GM13976 (cell line): ENCODE measurements at places on chromosomes 4 and X.

DNA sequence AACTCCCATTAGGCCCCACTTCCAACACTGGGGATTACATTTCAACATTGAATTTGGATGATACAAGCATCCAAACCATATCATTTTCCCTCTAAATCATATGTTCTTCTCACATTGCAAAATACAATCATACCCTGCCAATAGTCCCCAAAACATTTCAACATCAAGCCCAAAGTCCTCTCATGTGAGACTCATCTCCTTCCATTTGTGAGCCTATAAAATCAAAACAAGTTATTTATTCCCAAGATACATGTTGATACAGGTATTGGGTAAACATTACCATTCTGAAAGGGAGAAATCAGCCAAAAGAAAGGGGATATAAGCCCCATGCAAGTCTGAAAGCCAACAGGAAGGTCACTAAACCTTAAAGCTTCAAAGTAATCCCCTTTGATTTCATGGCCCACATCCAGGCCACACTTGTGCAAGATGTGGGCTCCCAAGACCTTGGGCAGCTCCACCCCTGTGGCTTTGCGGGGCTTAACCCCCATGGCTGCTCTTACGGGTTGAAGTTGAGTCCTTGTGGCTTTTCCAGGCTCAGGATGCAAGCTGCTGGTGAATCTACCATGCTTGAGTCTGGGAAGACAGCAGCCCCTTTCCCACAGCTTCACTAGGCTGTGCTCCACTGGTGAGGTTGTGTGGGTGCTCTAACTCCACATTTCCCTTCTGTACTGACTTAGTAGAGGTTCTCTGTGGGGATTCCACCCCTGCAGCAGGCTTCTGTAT is 40.6 kb upstream of the SERTM2 start:
- no peak for DNase-seq

DNA sequence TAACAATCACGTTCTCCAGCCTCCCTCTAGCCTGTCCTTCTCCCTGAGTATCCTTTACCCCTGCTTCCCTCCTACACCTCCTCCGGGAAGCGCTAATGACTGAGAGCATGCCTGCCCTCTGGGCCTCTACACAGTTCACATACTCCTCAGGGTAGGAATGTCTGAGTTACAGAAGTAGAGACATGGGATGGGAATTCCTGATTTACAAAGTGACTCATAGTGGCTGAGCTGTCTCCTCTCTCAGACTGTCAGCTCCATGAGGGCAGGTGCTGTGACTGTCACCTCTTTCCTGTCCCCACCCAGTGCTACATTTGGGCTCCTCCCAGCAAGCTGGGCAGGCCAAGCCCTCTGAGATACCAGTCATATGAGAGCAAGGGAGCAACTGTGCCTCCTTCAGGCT is 2.6 kb downstream of the LAS1L start:
- DNase-seq = no peak

GRCh38 chr4:79996851-79997250 is 76.2 kb downstream of the ANTXR2 start:
- DNase-seq = no peak

GRCh38 chrX:84046403-84046984 is 141.5 kb downstream of the RPS6KA6 start:
- DNase-seq = peak; percentile 23

- no peak for DNase-seq
These were observed 54.7 kb upstream of the ZXDA start for GRCh38 chrX:57964975-57965374.

GRCh38 chrX:11481035-11481434 is 184.7 kb downstream of the ARHGAP6 start:
- DNase-seq = no peak

GRCh38 chrX:22634083-22634482 is 361.4 kb downstream of the CBLL2 start:
- DNase-seq = no peak

DNA sequence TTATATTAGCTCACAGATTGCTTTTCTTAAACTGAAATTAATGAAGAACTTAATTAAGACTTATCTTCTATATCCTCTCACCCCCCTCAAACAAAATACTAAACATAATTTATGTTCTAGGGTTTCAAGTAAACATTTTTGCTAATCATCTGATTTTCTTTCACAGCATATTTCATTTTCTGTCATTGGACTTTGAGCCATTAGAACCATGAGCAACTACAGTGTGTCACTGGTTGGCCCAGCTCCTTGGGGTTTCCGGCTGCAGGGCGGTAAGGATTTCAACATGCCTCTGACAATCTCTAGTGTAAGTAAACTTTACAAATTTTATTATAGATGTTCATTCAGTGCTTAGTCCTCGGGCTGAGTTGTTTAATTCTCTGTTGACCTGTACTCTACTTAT is 3.3 kb downstream of the PDLIM5 start:
- no peak for DNase-seq

- peak; percentile 10 for DNase-seq
These were observed 69.6 kb upstream of the CXorf66 start for GRCh38 chrX:140034916-140035315.

DNA sequence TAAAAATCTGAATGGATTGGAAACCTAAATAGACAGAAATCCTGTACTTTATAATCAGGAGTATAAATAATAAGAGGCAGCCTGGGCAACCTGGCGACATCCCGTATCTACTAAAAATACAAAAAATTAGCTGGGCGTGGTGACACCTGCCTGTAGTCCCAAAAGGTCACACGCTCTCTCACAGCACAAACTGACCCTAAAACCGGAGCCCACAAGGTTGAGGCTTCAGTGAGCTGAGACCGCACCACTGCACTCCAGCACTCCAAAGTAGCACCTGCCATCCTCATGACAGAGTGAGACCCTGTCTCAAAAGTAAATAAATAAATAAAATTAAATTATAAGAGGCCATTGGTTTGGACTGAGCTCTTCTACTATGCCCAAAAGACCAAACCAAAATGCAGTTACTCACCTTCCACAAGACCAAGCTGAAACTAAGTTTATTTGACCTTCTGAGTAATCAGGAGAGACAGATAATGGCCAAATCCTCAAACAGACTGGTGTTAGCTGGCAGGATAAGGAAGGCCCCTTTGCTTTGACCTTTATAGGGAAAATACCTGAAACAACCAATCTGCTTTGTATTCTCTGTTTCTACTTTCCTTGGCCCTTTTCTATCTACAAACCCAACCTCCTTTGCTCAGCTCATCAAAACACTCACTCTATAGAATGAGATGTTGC is 3.2 kb upstream of the GRSF1 start:
- DNase-seq = peak; percentile 37

- no peak for DNase-seq
These were observed 952.7 kb upstream of the SLIT2 start for GRCh38 chr4:19298998-19299397.

GRCh38 chrX:75365243-75365975 is 91.5 kb downstream of the UPRT start:
- DNase-seq = no peak

GRCh38 chr4:41303372-41304118 is 46.8 kb downstream of the UCHL1 start:
- no peak for DNase-seq

GRCh38 chr4:43360296-43360695 is 467.8 kb downstream of the GRXCR1 start:
- DNase-seq = no peak

DNA sequence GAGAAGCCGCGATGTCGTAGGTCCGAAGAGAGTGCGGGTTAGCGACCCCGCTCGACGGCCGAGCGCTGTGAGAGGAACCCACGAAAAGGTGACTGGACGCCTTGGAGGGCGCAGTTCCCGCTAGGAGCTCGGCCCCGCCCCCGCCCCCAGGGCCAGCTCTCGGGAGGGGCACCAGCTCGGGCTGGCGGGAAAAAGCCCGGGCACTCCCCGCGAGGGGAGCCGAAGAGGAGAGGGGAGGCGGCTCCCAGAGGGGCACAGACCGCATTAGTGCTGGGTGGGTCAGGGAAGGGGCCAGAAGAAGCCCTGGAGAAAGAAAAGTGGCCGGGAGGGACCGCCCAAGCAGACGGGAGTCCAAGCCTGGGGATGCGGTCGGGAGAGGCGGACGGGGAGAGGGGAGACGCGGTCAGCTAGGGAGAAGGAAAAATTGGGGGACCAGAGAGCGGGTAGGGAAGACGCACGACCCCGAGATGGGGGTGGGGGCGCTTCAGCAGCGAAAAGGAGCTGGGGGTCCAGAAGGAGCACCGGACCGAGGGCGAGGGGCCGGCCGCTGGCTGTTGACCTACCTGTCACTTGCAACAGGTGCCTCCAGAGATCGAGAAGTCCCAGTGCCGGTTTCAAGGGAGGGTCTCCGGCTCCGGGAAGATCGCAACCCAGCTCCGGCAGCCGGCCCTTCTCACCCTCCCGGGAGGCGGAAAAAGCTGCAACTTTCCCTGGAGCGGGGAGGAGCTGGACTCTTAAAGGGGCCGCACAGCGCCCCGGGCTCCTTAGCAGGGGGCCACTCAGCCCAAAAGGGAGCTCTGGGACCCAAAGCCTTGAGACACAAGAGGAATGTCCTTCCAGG is at the start of gene SYTL4:
Gene SYTL4 (minus strand): TSS at position 681 of the 841 bp plus-strand sequence. CDS start 30,084 bp downstream, outside the sequence.
- DNase-seq = peak; percentile 24

GRCh38 chr4:53744446-53745160 is 153.3 kb upstream of the LNX1 start:
- DNase-seq = no peak

- peak; percentile 51 for DNase-seq
These were observed 24.2 kb upstream of the CSF2RA start for GRCh38 chrX:1244164-1245076.

DNA sequence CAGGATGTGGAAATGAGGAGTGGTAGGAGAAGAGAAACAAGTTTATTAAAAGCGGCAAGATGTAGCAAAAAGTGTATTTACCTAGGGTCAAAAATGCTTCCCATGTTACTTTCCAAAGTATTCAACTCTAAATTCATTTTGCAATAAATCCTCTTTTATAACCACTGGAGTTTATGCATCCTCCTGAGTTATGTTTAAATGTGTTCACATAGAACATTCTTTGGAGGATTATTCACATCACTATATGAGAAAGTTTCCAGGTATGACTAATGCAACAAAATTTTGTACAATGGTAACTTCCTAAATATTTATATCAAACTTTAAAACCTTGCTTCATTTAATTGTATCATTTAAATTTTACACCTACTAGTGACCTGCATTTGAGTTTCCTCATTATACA is 870.6 kb upstream of the SLIT2 start:
- DNase-seq = no peak

GRCh38 chr4:69836287-69836686 is 23.7 kb downstream of the SULT1E1 start:
- no peak for DNase-seq

- DNase-seq = no peak
These were observed 65.3 kb downstream of the EGF start for GRCh38 chr4:109977854-109978501.

DNA sequence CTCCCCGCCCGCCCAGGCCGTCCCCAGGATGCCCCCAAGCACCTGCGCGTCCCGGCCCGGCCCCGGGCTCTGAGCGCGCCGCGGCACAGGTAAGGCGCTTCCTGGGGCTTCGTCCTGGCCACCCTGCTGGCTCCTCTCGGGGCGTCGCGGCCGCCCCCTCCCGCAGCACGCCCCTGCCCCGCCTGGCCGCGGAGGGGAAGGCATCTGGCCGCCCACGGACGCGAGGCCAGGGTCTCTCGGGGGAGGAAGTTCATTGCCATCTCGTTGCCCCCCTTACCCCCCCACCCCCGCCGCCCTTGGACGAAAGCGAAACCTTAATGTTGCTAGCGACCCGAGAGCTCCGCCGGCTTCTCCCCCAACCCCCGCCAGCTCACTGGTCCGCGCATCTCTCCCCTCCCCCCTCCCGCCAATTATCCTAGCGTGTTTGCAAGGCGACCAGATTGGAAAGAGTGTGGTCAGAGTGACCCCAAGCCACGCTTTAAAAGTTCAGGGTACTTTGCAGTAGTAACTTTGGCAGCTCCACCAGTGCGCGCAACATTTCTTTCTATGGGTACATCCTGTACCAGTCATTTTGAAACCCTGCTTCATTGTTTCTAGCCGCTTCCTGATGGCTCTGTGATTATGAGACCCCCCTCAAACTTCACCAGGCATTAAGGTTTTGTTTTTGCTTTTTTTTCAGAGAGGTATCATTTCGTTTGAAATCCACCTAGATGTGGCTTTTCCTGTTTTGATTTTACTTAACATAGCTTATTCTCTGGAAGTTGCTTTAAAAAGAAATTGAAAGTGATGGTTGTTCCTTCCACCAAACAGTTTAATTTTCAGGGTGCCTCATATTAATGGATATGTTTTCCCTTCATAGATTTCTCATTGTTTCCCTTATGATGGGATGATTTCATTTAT is 626 bp downstream of the TBC1D1 start:
- peak; percentile 76 for DNase-seq

DNA sequence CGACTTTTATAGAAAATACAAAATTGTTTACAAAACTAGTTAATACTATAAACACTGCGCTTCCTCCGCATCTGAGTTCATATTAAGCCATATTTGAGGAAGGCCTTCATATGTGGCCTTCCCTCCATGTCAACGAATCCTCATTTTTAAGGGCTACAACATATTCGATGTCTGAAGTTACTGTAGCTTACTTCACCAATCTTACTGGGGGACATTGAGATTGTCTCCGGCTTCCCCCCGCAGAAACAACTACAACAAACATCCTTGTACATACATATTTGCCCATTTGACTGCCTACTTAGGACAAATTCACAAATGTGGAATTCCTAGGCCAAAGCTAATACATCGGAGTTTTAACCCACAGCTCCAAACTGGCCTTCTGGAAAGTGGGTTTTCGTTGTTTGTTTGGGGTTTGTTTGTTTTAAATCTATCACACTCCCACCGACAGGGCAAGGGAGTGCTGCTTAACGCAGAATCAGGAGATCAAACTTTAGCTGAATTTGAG is 581 bp upstream of the FAM114A1 start:
- no peak for DNase-seq

DNA sequence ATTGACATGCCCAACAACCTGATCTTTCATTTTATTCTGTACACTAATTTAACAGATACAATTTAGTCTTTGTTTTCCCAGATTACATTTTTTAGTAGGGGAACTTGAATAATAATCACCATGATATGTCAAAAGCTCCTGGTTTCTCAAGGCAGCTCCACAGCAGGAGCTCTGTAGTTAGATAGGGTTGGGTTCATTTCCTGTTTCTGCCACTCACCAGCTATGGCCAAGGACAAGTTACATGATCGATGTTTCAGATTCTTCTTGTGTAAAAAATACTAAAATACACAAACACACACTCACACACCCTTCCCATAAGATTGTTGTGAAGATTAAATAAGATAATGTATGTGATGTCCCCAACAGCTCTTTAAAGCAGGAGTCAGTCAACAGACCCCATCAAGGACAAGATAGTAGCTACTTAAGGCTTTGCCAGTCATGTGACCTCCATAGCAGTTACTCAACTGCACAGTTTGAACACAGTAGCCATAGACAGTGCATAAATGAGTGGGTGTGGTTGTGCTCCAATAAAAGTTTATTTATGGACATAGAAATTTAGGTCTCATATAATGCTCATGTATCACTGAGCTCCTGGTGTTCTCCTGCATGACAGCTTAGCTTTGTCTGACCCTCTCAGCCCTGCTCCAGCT is 18.4 kb downstream of the GUCY1A1 start:
- DNase-seq = no peak

GRCh38 chr4:54427826-54428225 is 198.7 kb downstream of the PDGFRA start:
- no peak for DNase-seq

DNA sequence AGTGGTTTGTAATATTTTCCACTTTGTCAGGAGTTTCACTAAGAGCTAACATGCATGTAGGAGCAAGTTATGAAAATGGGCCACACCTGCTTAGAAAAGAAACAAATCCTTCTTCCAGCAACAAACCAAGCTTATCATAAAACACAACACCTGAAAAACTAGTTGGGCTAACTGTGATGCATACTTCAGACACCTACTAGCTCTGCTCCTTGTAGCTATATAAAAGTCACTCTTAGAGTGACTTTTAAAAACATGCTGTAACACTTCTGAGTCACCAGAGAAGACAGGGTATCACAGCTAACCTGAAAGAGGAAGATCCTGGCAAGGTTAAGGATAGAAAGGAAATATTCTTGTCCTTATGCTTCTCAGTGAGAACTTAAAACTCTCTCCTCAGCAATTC is 3.6 kb upstream of the SLAIN2 start:
- DNase-seq = no peak
